Ovary (tissue), 10 donors: ENCODE measurements at places on chromosomes 6 and 20. TPM values are rescaled to one million over a fixed set of nuclear protein-coding genes. Genes with fewer than 3 reads are reported as not detected.

MCM8 gene
- 4.3 TPM for total RNA-seq

KCNG1 gene
- 1.5 TPM for total RNA-seq

WRNIP1 gene
- 30.4 TPM for total RNA-seq

FHL5 gene
- 6.8 TPM for total RNA-seq

FAM162B gene
- 2.2 TPM for total RNA-seq

LRFN2 gene
- total RNA-seq: 0.60 TPM

GSTA3 gene
- total RNA-seq: not detected

SLC17A2 gene
- total RNA-seq: not detected

GRCh38 chr6:160041608-160042007 is 72.7 kb downstream of the IGF2R start:
- DNase-seq: peak; percentile 50

DNA sequence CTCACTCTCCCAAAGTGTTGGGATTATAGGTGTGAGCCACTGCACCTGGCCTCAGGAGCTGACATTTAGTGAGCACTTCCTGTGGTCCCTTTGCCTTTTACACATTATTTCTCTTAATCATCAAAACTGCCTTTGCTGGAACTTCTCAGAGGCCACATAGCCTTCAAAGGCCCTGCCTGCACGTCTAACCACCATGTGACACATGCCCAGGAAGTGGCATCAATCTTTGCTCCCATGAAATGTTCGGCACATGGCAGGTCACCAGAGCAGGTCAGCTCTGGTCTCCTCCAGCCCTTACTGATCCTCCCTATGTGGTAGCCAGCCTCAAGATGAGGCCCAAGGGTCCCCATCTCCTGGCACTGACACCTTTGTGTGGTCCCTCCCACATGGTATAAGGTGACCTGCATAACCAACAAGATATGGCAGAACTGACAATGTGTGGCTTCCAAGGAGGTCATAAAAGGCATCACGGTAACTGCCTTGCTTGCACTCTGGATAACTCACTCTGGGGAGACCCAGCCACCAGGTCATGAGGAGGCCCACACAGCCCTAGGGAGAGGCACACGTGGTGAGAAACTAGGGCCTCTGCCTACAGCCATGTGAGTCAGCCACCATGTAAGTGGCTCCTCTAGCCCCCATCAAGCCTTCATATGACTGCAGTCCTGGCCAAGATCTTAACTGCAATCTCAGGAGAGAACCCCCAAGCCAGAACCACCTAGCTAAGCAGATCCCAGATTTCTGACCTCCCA is 28.8 kb upstream of the HMGA1 start:
- no peak for DNase-seq

DNA sequence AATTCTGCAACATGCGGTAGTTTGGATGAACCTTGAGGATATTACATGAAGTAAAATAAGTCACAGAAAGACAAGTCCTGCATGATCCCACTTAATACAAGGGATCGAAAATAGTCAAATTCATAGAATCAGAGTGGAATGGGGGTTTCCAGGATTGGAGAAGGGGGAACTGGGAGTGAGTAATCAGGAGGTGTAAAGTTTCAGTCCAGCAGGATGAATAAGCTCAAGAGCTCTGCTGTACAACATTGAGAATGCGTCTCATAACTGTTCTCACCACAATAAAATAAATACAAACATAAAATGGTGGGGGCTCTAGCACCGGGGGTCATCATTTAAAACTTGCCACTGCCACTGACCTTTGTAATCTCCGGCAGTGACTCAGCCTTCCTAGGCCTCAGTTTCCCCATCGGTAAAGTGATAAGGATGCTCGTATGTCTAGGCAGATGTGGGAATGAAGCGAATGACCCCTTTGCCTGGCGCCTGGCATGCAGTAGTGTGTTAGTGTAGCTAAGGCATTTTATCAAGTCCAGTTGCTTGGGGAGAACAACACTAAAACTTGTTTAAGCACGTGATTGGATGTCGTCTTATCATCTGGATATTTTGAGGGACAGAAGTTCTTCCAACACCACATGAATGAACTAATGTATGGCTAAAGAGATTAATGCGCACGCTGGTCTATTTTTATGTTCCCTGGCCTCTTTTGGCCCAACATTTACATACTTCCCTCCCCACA is 421.1 kb downstream of the QKI start:
- no peak for DNase-seq

GRCh38 chr6:80366051-80366450 is 259.6 kb downstream of the BCKDHB start:
- DNase-seq: no peak

GRCh38 chr20:63980806-63981728 is at the start of gene PRPF6:
Gene PRPF6 (plus strand): TSS chr20:63981132. CDS start chr20:63981246, 114 bp downstream.
- DNase-seq: peak; percentile 91

DNA sequence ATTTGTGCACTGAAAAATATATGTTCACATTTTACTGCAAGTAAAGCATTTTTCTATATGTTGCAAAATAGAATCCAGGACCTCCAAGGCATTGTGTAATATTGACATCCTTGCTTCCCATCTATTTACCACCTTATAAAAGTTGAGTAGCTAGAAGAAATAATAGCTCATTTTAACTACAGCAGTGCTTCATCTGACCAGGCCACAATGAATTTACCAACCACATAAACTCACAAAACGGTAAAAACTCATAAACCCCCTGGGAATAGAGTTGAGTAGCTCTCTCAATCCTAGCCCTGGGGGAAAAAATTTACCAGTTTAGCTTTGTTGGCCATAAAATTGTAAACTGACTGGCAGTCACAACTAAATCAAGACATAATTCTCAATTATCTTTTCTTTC is 3.9 kb downstream of the ATXN1 start:
- no peak for DNase-seq

DNA sequence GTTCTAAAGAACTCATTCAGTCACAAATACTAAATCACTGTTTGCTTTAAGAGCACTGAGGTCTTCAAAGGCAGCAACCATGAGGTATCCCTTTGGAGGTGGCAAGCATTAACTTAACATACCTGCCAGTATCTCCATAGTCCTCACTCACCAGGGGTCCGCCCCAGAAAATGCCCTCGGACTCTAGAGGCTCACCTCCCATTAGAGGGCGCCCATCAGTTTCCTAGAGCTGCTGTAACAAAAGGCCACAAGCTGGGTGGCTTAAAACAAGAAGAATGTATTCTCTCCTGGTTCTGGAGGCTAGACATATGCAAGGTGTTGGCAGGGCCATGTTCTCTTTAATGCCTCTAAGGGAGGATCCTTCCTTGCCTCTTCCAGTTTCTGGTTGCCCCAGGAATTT is 12.0 kb upstream of the RNGTT start:
- DNase-seq: no peak

- no peak for DNase-seq
Measured at GRCh38 chr6:88704980-88705379, 258.4 kb downstream of the RNGTT start.

DNA sequence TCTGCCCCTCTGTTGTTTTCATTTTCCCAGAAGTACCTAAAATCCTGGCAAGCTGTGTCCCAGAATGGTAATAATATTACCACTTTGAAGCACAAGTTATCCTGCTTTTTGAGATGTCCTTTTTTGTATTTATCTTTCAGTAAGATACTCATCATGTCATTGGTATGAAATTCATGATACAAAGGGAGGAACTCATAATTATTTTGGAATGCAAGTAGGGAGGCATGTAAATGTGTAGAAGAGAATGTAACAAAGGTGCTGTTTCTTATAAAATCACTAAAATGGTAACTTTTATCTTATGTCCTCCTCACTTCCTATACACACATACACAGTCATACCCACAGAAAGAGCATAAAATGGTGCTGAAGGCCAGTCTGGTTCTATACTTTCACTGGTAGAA is 109.9 kb downstream of the CD2AP start:
- DNase-seq: no peak

GRCh38 chr6:149963462-149964307 is at the start of gene ULBP1:
Gene ULBP1 (plus strand): TSS chr6:149963943. CDS start chr6:149964050, 107 bp downstream.
- DNase-seq: peak; percentile 65

DNA sequence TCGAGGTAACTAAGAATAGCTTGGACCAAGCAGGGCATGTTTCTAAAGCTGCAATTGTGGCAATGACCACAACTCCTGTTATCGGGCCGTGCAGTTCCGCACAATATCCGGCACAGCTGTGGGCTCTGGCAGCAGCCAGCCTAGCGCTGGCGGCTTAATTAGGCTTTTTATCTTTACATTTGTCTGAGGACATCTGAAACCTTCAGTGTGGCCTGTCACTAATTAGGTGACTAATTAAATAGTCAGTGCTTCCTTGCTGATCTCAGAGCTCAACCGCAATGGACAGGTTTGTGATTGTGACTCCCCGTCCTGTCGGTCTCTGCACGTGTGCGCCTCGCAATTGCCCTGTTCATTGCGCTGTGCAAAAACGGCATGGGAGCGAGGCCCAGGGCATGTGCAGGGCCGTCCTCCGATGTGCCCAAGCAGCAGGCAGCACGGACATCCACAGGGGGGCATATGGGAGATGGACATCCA is 134.8 kb upstream of the INSM1 start:
- no peak for DNase-seq

DNA sequence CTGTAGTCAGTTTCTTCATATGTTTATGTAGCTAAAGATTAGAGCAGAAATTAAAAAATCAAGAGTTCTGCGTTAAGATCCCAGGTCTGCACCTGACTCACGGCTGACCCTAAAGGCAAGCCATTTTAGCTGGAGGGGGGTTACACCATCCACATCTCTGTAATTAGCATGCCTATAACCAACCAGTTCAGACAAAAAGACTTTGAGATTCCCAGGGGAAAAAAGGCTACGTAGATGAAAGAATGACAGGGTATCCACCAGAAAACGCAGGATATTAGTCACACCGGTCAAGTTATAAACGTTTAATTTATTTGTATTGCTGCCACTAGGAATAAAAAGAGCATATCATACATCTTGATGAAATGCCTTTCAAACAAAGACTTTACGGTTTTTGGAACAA is 299.1 kb downstream of the FOXC1 start:
- DNase-seq: no peak

DNA sequence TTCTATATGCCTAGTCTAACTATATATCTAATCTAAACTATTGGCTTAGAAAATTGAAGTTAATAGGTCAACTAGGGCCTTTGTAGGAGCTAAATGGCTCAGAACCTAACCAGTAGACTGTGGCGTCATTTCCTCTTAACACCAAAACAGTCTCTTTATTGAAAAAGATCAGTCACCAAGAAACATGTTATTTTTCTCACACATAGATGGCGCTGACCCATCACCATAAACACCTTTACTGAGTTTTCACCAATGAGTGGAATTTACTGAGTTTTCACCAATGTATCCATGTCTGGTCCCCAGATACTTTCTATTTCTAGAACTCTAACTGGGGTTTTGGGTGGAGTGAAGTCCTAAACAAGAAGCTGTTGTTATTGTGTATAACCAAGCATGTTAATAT is 636.0 kb downstream of the BCKDHB start:
- DNase-seq: no peak

- no peak for DNase-seq
Measured at GRCh38 chr6:5373430-5373829, 112.1 kb downstream of the FARS2 start.

DNA sequence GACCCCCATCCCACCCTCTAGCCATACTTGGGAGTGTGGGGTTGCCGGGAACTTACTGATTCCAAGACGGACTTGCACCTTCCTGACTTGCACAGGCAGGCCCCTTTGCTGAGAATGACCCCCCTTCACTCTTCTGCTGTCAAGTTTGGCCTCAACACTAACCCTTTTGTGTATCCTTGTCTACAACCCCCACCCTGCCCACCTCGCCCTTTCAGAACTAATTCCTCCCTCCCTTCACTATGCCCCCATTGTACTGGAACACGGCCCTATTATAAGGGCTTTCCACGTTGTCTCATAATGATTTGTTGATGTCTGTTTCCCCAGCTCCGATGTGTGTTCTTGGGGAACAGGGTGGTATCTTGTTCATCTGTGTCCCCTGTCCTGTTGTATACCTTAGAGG is 4.4 kb upstream of the NEDD9 start:
- DNase-seq: no peak

DNA sequence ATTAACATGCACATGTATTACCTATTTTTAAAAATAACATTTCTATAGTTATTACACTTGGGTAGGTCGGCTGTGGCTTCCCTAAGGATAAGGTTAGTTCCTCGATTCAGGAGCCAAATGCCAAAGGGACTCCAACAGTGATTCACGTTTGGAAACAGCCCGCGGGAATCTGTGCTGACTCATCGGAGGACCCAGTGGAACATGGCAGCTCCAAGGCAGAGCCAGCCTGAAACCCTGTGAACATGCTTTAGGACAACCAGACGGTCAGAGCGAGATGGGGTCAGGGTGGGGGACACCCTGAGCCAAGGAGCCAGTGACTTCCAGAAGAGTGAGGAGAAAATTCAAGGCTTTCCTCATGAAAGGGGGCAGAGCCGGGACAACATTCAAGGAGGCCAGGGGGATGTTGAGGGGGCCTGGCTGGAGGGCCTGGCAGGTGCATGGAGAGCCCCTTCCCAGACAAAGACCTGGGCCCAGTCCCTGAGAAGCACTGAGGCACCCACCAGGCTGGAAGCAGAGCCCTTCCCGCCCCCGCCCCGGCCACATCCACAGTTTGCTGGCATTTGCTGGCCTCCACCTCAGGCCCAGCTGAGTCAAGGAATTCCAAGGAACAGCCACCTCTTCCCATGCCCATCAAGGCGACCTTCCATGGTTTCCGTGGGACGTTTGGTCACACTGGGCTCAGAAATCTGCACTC is 133.2 kb downstream of the SNX5 start:
- peak; percentile 56 for DNase-seq

DNA sequence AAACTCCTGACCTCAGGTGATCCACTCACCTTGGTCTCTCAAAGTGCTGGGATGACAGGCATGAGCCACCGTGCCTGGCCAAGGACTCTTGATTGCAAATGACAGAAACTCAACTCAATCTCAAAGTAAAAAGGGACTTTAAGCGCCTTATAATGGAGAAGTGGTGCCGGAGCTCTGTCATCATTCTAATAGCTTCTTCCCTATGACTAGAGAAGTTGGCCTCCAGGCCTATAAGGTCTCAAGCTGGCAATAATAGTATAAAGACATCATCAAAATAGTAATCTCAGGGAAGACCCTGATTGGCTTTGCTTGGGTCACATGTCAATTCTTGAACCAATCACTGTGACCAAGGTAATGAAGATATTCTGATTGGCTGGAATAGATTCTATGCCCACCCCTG is 8.5 kb upstream of the KIAA1755 start:
- no peak for DNase-seq

- no peak for DNase-seq
Measured at GRCh38 chr20:38829296-38829875, 23.9 kb downstream of the PPP1R16B start.

DNA sequence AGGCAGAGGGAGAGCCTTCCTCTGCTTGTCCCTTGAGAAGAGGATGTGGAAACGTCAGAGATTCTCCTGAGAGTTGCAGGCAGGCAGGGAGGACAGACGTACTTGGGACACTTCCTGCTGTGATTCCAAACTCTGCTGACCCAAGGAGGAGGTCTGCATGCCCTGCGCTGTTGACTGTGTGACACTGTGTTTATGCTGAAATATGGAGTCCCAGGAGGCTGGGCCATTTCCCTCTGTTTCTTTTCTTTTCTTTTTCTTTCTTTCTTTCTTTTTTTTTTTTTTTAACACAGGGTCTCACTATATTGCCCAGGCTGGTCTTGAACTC is 63.5 kb upstream of the BHLHE23 start:
- no peak for DNase-seq

GRCh38 chr6:30127238-30128093 is 8.5 kb upstream of the TRIM40 start:
- DNase-seq: no peak

- DNase-seq: no peak
Measured at GRCh38 chr20:13220194-13220903, 725 bp upstream of the ISM1 start.

GRCh38 chr6:113936093-113936934 is 34.6 kb downstream of the HDAC2 start:
- no peak for DNase-seq

GRCh38 chr6:105522626-105523322 is 119.9 kb upstream of the PREP start:
- DNase-seq: no peak
